ENCODE measurements at places on chromosomes 1 and 21.

DNA sequence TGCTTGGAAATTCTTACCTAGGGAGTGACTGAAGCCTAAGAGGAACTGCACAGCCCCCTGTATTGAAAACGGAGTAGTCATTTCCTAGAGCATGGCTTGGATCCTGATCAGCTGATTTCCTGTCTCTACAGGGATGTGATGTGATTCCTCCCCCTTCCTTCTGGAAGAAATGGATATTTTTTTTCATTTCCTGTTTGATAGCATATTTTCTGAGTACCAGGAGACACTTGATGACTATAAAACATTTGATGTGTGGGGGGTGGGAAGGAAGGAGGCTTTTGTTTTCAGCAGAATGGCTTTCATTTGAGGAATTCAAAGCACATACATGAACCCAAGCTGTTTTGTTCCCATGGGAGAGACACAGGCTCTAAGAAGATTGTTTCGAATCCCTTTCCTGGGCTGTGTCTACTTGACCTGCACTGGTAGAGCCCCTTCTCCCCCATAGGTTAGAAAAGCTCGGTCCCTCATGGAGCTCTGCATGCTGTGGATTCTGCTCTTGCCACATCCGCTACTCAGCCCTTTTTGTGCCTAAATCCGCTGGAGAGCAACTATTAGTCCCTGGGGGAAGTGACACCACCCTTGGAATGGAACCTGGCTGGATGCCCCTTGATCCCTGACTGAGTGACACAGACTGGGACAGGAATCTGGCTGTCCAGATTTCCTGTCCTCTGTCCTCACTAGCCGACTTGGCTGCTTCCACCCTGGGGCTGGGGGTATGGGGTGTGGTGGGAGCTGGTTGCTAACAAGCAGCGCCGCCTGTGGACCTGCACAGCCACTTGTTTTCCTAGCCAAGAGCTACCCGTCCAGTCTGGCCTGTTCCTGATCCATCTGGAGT, 71.8 kb upstream of the MACF1 start:
- DNase-seq = peak; percentile 65

DNA sequence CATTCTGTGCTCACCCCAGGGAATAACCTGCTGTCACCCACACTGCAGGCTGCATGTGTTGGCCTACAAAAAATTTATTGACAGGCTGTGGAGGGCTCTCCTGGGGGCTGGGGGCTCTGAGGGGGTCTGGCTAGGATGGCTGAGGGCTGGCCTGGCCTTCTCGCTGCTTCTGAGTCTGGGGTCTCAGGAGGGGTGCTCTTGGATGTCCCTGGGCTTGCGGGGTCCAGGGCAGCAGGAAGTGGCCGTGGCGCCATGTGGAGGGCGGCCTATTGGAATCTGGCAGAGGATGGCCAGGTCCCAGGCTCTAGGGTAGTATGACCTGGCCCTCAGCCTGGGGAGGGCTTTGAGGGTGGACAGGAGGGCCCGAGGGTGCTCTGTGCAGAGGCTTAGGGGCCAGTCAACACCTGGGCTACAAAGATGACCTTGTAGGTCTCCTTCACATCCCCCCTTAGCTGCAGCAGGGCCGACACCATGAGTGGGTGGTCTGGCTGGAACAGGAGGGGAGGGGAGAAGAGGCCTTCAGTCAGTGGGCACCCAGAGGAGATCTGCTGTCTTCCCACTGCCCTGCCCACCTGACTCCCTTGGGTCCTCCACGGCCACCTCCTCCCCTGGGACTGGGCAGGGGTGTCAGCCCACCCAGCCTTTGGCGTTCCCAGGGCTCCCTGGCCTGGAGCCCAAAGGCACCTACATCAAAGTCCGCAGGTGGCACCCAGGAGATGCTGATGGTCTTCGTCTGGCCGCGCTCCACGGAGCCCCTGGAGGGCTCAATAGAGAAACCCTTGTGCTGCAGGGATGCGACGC, 3.0 kb upstream of the TMEM52 start:
- DNase-seq = no peak

GRCh38 chr1:112735752-112736151, 20.6 kb upstream of the PPM1J start:
- no peak for DNase-seq

DNA sequence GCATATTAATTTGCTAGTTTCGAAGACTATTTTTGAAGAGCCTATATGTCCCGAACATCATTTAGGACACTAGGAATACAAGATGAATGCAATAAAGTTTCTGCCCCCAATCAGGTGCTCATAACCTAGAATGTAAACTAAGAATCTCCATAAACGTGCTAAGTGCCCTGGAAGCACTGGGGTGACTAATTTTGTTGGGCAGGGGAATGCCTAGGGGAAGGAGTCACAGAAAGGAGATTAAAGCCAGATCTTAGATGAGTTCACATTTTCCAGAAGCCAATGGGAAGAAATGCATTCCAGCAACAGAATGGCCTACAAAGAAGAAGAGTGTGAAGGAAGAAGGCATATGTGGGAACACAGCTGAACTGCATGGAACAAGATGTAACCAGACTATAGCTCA, 19.5 kb downstream of the SCYL3 start:
- no peak for DNase-seq

DNA sequence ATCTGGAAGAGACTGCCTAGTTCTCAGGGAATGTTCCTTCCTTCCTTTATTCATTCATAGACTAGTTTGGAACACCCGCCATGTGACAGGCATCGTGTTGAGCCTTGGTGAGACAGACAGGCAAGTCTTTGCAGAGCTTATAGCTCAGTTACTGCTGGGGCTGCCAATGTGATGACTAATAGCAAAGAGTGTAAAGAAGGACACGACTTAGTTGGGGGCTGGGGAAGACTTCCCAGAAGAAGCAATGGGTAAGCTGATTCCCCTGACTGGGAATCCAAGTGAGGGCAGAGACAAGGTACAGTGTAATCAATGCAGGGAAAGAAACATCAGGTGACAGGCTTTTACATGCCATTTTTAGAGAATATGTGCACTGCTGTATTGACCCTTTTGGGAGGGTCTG, 51.2 kb downstream of the TENT5C start:
- DNase-seq = no peak

GRCh38 chr1:116777831-116778830, 23.9 kb downstream of the CD2 start:
- peak; percentile 94 for DNase-seq

DNA sequence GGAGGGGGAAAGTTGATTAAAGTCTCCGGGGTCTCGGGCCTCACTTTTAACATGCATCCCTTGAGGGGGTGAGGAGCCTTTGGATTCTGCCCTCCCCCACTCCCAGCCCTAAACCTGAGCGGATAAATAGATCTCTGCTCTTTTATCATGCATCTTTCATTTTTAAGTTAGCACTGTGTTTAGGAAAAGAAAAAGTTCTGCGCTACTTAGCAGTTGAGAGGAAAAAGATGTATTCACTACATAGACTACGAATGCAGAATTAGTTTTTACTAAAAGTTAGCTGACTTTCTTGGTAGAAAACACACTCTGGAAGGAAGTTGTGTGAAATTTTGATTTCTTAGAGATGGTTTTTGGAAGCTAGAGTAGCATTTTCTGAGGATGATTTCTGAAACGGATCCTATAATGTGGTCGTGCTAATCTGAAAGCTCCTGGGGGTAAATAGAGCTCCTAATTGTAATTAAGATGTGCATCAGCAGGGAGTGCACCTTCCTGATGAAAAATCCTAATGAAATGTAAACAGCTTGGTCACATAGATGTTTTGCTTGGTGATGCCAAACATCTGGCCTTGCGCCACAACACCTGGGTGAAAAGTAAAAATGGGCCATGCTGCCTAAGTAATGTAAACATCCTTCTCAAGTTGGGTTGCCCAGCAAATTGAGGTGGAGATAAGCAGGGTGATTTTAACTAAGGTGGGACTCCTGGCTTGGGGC, 1.8 kb downstream of the ROR1 start:
- DNase-seq = no peak

GRCh38 chr1:20403423-20404145, 82.4 kb downstream of the CAMK2N1 start:
- no peak for DNase-seq

DNA sequence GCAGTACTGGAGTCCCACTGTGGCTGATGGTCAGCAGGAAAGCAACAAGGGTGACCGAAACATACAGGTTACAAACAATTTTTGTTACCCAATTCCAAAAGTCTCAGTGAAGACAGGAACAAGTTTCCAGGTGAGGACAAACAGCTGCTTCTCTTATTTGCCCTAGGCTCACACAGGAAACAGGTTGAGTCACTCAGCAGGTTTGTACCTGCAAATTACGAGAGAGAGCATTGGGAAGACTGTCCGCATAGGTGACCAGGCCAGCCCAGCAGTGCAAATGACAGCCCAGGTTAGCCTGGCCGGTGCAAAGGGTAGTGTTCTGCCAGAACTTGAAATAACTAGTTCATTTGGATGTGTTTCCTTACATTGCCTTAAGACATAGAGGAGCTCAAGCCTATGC, 40.0 kb upstream of the DSCAM start:
- no peak for DNase-seq

DNA sequence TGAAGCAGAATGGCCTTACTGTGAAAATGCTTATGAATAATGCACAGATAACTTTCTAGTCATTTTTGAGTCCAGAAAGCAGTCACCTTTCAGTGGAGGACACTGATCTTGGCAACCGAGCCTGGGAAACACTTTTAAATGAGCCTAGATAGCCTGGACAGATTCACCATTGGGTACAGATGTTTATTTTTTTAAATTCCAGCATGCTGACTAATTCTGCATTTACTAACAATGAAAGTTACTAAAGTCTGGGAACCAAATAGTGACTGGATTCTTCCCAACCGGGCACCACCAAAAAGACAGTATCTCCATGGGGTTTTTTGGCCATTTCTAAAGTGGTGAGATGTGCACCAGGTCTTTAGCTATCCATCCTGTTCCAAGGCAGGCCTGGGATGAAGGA, 3.3 kb upstream of the FMOD start:
- DNase-seq = no peak

GRCh38 chr1:10641976-10642375, 154.5 kb downstream of the CASZ1 start:
- DNase-seq = no peak

DNA sequence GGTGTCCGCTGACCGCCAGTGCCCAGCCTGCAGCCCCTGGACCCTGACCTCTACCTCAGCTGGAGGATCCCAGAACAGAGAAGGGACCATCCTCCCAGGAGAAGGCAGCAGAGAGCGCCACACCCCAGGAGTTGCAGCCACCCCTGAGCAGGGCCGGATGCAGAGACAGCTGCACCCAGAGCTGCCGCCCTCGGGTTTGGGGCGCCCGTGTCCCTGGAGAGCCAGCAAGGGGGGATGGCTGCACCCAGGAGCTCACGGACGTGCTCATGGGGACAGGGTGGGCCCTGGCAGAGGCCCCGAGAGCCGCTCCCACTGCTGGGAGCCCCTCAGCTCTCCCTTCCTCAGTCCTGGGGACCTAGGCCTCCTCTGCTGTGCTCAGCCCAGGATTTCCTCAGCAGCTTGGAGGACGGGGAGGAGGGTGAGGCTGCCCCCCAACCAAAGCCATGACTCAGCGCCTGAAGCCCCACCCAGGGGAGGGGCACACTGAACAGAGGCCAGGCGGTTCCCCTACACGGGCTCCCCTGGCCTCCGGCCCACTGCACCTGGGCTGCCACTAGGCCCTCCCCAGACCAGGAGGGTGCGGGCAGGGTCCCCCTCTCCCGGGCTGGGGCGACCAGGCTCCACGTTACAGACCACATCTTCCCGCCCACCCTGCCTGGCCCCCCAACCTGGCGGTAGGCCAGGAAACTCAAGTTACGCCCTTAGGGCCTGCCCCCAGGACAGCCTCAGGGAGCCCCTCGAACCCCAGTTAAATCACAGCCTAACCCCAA, 2.2 kb downstream of the ACAP3 start:
- no peak for DNase-seq
